ENCODE measurements at places on chromosomes 5 and 9.

DNA sequence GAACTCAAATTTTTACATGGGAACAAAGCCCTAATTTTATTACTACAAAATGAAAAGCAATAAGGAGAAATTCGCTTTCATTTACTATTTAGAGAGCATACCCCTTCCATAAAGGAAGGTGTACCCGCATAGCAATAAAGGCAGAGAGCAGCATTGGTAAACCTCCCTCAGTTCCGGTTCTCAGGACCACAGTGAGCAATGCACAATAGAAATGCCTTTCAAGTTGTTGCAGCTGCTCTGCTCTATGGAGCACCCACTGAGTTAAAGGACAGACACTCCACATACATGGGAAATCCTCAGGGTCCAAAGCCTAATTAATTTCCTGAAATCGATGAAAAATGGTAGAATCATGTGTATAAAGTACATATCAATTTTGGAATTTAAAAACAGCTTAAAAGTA lies 89.9 kb upstream of the MPDZ start:
- DNase-seq = no peak

DNA sequence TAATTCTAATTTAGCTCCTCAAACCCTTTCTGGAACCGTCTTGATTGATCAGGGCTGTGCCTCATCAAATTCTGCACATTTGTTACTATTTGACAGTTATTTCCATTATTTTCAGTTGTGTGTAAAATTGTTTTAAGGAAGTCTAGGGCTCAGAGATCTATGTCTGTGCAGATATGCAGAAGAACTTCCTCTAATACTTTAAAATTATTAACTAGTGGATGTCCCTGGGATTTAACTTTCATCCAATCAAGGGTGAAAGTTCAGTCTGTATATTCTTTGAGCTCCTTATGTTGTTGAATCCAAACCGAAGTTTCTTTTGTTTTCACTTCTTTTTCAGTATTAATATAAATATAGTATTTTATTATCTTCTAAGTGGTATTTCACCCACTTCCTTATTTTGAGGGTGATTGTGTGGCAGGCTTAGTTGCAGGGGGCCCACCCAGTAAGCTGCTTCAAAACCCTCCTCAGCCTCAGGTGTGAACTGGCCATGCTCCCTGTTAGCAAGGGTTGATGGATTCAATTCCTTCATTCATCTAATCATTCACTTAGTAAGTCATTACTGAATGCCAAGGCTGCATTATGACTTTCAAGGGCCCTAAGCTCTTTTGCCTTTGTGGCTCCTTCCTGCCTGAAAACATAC lies 2.1 kb upstream of the CAMLG start:
- DNase-seq = no peak

DNA sequence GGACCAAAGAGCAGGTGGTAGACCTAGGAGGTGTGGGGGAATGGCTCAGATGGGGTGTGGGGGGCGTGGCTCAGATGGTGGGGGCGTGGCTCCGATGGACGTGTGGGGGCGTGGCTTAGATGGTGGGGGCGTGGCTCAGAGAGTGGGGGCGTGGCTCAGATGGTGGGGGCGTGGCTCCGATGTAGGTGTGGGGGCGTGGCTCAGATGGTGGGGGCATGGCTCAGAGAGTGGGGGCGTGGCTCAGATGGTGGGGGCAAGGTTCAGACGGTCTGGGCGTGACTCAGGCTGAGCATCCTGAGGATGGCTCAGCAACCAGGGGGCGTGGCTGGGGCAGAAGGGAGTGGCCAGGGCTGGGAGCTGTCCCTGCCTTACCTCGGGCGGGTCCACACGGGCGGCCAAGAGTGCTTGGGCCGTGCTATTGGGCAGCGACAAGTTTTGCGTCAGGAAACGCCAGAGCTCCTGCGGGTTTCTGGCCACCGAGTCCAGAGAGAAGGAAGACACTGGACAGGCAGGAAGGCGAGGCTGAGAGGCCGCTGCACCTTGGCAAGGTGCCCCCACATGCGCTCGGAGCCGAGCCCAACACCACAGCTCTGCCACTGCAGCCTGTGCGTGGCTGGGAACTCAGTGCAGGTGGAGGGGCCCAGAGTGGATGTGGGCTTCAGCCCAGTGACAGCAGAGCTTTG lies 5.9 kb downstream of the ABCA2 start:
- DNase-seq = peak; percentile 98

DNA sequence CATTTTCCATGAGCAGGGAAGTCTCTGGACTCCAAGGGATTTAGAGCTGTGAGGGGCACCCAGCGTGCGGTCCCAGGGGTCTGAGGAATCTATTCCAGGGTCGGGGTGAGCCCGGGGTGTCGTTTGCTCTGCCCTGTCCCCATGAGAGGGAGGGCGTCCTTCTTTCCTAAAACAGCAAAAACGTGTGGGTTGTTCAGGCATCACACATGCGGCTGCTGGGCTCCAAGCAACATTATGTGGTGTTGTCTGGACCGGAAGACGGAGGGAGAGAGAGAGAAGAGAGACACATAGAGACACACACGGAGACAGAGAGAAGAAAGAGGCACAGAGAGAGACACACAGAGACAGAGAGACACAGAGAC lies 42.7 kb upstream of the COL5A1 start:
- no peak for DNase-seq

DNA sequence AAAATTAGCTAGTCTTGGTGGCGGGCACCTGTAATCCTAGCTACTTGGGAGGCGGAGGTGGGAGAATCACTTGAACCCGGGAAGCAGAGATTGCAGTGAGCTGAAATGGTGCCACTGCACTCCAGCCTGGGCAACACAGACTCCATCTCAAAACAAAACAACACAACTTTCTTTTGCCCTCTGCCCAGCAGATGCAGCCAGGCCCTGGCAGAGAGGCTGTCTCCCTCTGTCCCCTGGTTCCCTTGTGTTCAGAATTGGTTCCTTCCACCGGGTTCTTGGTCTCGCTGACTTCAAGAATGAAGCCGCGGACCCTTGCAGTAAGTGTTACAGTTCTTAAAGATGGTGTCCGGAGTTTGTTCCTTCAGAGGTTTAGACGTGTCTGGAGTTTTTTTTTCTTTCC lies 30.2 kb upstream of the CEP72 start:
- DNase-seq = no peak

DNA sequence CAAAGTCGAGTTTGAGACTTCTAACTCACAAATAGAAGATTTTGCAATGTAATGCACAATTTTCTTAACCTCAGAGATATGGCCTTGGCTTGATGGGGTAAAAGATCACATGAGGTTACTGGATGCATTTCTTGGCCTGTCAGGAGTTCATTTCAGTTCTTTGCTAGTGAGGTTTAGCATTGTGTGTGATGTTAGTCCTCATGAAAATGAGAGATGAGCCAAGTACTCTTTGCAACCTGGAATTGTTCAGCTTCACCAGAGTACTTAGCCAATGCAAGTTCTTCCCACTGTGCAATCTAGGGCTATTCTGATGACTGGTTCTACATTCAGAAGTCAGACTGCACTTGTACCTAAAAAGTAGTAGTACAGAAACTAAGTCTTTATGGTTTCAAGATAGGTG lies 24.9 kb downstream of the GNAQ start:
- DNase-seq = no peak

GRCh38 chr5:74401946-74402320 lies 238.6 kb downstream of the ENC1 start:
- no peak for DNase-seq

GRCh38 chr5:95283761-95284571 lies 928 bp downstream of the MCTP1 start:
- peak; percentile 73 for DNase-seq

Data from WTC11 (cell line).